ENCODE measurements at places on chromosomes 3 and 15.

DNA sequence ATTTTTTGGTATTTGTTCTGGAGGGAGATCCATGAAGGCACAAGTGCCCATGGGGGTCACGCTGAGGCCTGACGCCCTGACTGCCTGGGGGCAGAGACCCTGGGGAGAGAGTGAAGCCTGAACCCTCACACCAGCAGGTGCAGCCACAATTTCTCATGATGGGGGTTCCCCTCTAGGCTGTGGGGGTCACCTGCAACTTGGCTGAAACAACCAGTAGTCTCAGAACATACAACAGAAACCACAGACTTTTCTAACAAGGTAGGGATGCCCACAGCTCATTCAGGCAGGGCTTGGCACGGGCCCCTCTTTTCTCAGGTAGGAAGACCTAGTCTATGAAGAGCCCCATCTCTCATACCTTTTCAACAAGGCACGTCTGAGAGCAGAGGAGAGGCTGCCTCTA is 245.1 kb downstream of the ADAMTS17 start:
- DNase-seq: no peak

- DNase-seq: peak; percentile 42
Observed at GRCh38 chr3:157606011-157606851, 103.0 kb upstream of the VEPH1 start.

DNA sequence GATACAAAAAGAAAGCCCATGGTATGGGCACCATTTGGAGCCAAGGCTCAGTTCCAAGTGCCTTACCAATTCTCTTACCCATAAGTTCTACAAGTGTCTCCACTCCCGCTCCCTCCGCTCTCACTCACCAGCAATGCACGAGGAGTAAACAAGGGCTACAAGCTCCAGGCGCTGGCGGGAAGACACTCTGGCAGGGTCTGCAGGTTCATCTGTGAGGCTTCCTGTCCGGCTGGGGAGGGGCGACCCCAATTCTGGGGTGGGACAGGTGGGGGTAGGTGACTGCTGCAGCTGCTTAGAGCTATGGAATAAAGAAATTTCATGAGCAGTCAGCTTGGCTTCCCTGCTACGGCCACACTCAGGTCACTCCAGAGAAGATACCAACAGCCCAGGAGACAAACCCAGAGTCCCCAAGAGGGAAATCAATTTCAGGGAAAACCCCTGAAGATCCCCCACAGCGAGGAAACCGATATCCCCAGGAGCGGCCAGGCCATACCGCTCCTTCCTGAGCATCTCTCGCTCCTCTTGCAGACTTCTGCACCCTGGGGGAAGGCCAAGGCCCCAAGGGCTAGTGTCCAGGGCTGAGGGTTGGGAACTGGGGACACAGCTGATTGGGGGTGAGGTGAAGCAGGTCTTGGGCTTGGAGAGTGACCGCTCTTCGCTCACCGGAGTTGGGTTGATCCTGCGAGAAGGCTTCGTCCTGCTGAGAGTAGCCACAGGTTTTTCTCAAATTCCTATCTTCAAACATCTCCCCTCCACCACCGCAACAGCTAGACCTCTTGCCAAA is 1.4 kb downstream of the CDAN1 start:
- DNase-seq: no peak

- no peak for DNase-seq
Observed at GRCh38 chr15:22893081-22893480, 54.6 kb downstream of the NIPA2 start.

DNA sequence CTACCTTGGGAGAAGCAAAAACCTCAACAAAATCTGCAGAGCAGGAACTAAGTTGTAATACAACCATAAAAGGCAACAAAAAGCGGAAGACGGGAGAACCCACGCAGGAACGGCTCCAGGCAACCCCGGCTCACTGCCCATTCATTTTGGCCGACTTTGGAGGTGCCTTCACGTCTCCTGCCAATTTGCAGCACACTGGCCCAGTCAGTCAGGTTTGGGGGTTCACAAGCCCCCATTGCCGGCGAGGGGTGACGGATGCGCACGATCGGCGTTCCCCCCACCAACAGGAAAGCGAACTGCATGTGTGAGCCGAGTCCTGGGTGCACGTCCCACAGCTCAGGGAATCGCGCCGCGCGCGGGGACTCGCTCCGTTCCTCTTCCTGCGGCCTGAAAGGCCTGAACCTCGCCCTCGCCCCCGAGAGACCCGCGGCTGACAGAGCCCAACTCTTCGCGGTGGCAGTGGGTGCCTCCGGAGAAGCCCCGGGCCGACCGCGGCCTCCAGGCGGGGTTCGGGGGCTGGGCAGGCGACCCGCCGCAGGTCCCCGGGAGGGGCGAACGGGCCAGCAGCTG is 463 bp downstream of the TERC start:
- DNase-seq: no peak

GRCh38 chr3:107367353-107367752 is 9.9 kb upstream of the CCDC54 start:
- peak; percentile 57 for DNase-seq

DNA sequence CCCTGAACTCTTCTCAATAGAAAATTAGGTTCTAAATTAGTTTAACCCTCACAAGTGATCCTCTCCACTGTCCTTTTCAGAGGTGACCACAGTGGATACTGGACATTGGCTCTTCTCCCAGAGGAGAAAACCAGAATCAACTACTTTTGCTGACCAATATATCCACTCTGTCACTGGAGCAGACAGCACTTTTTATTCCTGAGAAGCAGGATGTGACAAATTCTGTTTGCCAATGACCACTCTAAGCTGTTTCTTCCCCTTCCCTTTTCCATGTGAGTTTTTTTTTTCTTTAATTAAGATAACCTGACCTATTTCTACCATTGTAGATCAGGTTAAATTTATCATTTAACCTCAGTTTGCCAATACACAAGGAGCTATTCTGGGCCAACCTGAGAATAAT is 79.7 kb upstream of the ZNF280D start:
- no peak for DNase-seq

- peak; percentile 74 for DNase-seq
Observed at GRCh38 chr3:27544372-27544865, 60.2 kb upstream of the SLC4A7 start.

DNA sequence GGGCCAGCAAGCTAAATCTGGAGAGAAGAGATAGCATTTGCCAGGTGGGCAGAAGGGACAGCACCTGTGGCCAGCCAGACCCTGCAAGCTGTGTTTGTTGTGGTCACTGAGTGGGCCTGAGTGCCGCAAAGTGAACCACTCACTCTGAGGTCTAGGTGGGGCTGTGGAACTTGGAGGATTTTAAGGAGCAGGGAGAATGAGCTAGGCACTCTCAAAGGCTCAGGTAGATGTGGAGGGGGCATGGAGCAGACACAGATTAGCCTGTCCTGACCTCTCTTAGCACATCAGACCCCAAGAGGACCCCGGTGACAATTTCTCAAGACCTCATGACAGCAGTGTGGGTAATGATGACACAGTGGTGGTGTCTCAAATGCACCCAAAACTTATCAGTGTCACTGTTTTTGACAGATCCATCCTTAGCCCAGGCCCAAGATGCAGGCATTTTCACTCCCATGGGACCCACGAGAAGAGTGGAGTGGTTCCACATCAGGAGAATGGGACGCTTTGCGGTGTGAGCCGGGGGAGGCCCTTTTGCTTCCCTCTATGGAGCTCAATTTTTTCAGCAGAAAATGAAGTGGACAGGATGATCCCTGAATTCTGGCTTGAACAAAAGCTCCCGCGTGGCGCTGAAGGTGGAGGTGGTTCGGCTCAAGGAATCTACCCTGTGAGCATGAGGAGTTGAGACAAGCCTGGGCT is 43.8 kb upstream of the TLE3 start:
- DNase-seq: no peak

- peak; percentile 42 for DNase-seq
Observed at GRCh38 chr3:37670961-37671483, 190.7 kb upstream of the CTDSPL start.

DNA sequence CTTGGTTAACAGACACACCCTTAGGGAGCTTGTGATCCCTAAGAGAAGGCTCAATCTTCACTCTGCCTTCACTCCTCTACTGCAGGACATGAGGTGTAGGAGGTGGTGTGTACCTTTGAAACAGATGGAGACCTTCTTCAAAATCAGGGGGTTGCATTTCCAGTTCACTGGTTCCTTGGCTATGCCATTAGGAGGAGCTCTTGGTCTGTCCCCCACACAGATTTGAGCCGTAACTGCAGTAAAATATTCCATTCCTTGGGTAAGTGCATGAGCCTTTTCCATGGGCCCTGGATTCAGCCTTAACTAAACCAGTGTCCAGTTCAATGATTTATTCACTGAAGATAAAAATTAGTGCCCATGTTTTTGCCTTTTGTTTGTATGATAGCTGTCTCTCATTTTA is 144.6 kb downstream of the MCTP2 start:
- DNase-seq: no peak

DNA sequence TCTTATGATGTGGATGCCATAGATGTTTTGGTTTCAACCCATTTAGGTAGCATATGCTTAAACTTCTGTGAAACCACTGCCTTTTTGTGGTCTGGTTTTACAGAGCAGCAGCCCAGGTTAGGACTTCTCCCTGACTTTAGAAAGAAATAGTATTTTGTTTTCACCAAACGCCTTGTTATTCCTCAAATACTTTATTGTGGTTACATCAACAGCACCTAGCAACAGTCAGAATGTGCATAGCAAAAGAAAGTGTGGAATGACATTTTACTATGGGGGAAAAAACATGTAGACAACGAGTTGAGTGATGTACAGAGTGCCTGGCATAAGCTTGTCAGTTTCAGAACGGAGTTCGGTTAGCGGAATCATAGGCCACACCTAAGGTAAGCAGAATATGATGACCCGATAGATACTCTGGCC is 159.2 kb downstream of the TPRG1 start:
- no peak for DNase-seq

- no peak for DNase-seq
Observed at GRCh38 chr3:64438812-64439211, 213.5 kb upstream of the PRICKLE2 start.

- DNase-seq: peak; percentile 66
Observed at GRCh38 chr3:150146991-150147761, 176.5 kb upstream of the PFN2 start.

All from fibroblast of skin of left biceps (primary cell).